ENCODE measurements at places on chromosomes 16 and 17.
A peak's percentile ranks its signal among the peaks of the same experiment; 100 is the strongest.

GRCh38 chr17:37744961-37745800 lies at the start of gene HNF1B:
Gene HNF1B (minus strand): TSS chr17:37745059. CDS start chr17:37744884, 175 bp downstream.
- no peak for DNase-seq

DNA sequence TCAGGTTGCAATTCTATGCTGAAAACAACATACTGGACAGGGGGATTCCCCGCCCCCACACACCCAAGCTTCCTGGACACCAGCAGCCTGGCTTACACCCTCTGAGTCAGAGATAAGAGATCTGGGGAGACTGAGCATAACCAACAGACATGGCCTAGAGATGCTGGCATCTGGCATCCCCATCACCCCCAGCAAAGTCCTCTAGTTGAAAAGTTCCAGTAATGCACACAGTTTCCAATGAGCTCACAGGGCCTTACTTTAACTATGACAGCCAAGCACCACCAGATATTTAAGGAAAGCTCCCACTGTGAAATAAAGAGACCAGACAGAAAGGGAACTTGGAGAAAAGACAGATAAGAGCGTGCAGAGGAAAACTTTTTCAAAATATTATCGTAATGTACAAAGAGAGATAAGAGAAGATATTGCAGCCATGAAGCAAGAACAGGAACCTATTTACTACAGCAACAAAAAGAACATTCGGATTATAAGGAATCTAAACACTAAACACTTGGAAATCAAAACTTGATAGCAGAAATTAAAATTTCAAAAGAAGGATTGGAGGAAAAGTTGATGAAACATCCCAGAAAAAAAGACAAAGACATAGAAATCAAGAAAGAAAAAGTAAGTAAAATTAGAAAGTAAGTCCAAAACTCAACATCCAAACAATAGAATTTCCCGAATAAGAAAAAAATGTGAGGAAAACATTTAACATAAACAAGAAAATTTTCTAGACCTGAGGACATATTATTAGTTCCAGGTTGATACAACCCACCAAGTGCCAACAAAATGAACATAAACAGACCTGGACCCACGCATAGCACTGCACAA lies 17.2 kb upstream of the ALOX15 start:
- DNase-seq, result no peak

DNA sequence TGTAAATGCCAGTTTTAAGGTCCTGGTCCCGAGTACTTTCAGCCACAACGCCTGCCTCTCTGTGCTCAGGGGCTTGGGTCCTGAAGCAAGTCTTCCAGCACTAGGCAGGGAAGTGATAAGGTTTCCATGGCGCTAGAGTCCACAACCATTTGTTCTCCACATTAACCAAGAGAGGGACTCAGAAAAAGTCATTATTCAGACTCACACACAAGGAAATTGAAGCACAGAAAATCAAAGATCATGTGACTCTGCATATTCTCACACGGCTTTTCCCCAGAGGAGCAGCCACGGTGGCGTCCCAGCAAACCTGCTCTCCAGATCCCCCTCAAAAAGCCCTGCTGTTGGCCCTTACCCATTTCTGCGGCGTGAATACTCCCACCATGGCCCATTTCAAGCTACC lies 9.7 kb downstream of the ENPP7 start:
- DNase-seq, result no peak

DNA sequence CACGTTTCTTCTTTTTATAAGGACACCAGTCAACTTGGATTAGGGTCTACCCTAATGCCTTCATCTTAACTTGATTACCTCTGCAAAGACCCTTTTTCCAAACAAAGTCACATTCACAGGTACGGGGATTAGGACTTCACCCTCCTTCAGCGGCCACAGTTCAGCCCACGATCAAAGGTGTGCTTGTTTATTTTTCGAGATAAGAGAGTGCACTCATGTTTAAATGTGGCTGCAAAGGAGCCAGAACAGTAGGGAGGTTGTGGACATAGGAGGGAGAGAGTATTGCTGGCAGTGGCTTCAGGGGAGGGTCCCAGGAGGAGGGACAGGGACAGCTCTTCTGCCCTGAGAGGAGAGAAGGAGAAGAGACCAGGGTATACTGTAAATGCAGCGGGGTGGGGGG lies 46.7 kb downstream of the MGAT5B start:
- DNase-seq, result no peak

- peak; percentile 69 for DNase-seq
These were observed 50.5 kb upstream of the ZNF469 start for GRCh38 chr16:88331989-88332920.

DNA sequence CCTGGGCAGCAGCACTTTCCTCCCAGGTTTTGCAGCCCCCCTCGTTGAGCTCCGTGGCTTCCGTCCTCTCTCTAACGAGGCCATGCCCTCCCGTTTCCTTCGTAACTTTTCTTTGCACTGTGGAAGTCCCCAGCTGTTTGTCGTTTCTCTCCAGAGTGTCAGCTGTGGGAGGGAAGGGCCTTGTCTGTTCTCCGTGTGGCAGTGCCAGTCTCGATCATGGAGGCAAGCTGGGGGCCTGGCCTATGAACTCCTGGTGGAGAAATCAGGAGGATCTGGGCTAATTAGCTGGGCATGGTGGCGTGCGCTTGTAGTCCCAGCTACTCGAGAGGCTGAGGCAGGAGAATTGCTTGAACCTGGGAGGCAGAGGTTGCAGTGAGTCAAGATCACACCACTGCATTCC lies 28.3 kb downstream of the TBCD start:
- DNase-seq, result no peak

GRCh38 chr17:69723741-69724140 lies 309.2 kb downstream of the MAP2K6 start:
- no peak for DNase-seq

DNA sequence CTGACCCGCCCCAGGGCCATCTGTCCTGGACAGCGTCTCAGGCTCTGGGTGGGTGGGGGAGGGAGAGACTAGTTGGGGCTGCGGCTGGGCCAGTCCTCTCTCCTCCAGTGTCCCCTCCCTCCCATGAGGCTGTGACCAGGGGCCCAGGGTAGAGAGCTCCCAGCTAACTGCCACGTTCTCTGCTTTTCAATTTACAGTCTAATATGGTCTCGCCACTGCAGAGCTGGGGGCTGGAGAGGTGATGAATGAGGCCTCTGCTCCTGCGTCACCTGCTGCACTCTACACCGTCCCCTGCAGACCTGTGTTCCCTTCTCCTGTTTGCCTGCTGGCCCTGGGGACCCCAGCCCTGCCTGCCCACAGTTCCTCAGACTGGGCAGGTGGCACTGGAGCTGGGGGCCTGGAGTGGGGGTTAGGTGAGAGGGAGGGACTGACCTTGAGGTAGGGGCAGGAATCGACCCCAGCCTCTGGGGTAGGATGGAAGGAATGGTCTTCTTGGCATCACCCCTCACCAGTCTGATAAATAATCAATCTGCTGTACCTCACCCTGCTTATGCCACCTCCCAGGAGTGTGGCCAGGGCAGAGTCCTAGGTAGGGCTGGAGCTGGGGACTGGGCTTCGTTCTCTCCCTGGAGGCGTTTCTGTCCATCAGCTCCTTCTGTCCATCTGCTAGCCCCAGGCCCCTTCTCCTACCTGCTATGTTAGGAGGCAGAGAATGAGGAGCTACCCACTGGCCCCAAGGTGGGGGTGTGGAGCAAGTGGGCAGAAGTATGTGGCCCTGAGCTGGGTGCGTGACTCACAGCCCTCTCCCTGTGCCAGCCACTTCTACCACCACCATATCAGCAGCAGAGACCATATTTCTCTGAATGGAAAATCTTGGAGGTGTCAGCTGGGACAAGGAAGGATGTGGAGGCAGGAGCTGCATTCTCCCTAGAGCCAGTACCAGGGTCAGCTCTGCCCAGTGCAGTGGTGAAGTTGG lies 12.9 kb downstream of the SEZ6 start:
- DNase-seq, result no peak

DNA sequence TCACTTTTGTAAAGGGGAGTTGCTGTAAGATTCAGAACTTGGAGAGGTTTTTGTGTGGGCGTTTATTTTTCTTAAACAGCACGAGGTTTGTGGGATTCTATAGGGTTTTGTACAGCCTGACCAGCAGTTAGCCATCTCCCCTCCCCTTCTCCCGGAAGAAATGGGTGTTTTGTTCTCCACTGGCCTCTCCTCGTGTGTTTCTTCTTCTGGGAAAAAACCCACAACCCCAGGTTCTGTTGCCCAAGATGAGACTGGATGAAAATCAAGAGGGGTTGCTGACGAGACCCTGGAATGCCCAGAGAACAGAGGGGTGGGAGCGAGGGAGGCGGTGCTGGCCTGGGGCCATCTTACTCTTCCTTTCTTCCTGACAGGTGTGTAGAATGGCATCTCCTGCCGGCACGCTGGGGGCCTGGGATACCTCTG lies 186.1 kb downstream of the MSI2 start:
- peak; percentile 27 for DNase-seq

- no peak for DNase-seq
These were observed 26.7 kb downstream of the ASPA start for GRCh38 chr17:3502466-3502865.

- peak; percentile 69 for DNase-seq
These were observed 8.0 kb downstream of the TBC1D24 start for GRCh38 chr16:2482708-2483534.

- DNase-seq, result no peak
These were observed 77.0 kb upstream of the SIAH1 start for GRCh38 chr16:48462106-48462740.

DNA sequence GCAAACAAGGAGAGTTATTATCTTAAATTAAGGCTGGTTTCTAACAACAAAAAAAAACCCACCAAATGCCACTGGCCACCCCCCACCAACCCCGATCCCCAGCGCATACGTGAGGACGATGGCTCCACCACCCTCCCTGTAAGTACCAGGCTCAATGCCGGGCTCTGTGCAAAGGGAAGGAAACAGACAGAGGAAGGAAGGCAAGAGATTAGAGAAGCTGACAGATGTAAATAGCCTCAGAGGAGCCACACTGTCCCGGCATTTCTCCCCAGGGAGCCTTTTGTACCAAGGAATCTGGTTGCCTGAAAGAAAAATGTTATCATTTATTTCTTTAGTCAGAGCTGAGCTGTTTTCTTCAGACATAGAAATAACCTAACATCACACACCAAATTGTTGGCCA lies 13.1 kb downstream of the SOST start:
- DNase-seq, result no peak

- no peak for DNase-seq
These were observed 456.9 kb downstream of the TOX3 start for GRCh38 chr16:52090080-52090479.

DNA sequence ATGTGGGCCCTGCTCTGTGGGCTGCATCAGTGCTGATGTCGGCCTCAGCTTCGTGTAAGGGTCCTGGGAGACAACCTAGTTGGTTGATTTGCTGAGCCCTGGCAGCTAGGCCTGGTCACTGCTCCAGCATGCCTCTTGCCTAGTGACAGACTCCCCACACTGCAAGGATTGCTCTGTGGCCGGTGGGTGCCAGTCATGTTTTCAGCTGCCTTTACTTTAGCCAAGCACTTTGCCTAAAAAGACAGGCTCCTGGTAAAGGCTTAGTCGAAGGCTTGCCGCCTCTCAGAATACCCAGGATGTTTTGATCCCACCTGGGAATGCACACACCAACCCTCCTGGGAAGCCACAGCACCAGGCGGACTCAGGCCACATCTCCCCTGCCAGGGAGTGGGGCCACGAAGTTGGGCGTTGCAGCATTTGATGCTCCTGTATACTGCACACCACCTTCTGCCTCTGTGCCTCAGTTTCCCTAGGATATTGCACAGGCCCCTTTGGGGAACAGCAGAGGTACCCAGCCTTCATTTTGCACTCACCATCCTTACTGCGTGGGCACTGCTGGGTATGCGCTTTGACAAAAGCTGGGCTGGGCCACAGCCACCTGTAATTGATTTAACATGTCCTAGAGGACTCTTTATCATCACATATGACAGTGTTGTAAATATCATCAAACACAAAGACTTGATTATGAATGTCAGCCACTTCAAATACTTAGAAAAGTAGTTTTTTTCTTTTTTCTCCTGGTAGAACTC lies 19.9 kb downstream of the GINS2 start:
- DNase-seq, result no peak

- DNase-seq, result no peak
These were observed 1.6 kb downstream of the CAPN15 start for GRCh38 chr16:529012-529575.

GRCh38 chr17:58291246-58291645 lies 10.5 kb upstream of the MPO start:
- DNase-seq, result no peak

- no peak for DNase-seq
These were observed 6.9 kb downstream of the IGFBP4 start for GRCh38 chr17:40450175-40450574.

GRCh38 chr16:85238233-85238647 lies 126.0 kb upstream of the CIBAR2 start:
- peak; percentile 95 for DNase-seq

DNA sequence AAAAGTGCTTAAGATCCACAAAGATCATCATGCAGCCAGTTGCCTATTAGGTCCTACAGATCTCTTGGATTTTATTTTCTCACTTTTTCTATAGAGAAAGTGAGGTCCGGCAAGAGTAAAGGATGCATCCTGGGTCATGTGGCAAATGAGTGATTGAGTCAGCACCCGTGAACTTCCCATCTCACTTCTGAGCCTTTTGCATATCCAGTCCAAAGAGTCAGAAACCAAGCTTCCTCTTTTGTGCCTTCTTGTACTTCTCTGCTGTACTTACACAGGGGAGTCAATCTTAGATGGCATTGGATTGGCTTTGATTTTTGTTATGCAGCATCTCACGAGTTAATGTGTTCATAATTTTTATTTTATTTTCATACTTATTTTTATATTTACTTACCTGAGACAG lies 114.2 kb upstream of the IRX5 start:
- DNase-seq, result no peak
